Stimulated activated CD4-positive, alpha-beta T cell treated with anti-CD3 and anti-CD28 coated beads, Interleukin-2, amount 100 ng/mL, for 24 hours (primary cell): ENCODE measurements at places on chromosomes 12 and 14.

GRCh38 chr12:28844718-28845117, 304.4 kb upstream of the FAR2 start:
- DNase-seq, result no peak

- DNase-seq, result no peak
Measured at GRCh38 chr14:102833341-102833740, 56.1 kb downstream of the TRAF3 start.

DNA sequence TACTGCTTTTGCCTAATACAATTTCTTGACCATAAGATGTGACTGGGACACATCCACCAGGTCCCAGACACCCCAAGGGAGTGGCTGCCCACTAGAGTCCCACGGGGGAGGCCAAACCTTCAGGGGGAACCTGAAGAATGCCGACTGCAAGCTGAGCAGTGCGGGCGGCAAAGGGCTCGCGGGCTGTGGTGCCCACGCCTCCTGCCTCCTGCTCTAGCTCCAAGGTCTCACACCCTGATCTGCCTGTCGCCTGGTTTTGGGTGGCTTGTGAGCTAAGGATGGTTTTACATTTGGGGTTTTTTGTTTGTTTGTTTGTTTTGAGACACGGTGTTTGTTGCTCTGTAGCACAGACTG, 75.2 kb downstream of the MOK start:
- no peak for DNase-seq

- no peak for DNase-seq
Measured at GRCh38 chr12:4866299-4866698, 43.4 kb upstream of the KCNA1 start.

DNA sequence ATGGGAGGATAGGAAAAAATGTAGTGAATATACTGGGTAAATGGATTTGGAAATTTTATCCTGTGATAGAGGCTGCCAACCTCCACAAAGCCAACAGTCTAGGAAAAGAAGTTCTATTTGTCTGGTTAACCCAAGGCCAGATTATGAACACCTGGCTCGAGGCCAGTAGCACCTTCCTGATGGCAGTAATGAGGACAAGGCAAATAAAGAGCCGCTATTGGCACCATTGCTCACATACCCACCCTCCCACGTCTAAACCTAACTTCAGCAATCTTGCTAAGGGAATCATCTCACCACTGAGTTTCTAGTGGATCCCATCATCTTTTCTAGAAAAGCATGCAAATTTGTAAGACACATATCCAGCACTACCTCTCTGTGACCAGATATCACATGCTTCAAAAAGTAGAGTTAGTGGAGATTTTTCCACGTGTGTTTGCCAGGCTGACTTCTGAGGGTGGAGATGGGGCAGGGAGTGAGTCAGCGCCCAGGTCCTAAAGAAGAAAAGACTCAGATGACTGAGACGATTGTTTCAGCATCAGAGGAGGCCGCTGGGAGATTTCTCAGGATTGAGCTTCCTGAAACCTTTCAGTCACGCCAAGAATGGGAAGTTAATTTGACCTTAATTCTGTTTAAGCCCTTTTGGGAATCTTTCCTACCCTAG, 362.9 kb downstream of the EMP1 start:
- DNase-seq, result no peak

DNA sequence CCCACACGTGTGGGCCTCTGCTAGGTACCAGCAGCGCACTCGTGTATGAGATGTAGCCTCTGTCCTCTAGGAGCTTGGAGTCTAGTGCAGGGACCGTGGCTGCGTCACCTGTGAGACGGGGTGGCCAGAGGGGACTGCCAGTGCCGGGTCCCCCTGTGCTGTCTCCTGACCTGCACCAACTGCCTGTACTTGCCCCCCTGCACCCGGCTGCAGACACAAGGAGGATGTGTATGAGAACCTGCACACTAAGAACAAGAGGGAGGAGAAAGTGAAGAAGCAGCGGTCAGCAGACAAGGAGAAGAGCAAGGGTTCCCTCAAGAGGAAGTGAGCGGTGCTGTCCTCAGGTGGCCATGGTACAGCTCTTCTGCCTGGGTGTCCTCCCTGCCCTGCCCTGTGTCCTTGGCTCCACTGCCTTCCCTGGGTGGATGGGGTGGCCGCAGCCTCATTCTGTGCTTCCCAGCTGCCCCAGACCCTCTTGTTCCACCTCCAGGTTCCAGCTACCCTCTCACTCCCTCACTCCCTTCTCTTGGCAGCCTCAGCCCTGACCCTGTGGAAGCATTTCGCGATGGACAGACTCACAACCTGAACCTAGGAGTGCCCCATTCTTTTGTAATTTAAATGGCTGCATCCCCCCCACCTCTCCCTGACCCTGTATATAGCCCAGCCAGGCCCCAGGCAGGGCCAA, 9.6 kb downstream of the PTPN6 start:
- peak; percentile 38 for DNase-seq

DNA sequence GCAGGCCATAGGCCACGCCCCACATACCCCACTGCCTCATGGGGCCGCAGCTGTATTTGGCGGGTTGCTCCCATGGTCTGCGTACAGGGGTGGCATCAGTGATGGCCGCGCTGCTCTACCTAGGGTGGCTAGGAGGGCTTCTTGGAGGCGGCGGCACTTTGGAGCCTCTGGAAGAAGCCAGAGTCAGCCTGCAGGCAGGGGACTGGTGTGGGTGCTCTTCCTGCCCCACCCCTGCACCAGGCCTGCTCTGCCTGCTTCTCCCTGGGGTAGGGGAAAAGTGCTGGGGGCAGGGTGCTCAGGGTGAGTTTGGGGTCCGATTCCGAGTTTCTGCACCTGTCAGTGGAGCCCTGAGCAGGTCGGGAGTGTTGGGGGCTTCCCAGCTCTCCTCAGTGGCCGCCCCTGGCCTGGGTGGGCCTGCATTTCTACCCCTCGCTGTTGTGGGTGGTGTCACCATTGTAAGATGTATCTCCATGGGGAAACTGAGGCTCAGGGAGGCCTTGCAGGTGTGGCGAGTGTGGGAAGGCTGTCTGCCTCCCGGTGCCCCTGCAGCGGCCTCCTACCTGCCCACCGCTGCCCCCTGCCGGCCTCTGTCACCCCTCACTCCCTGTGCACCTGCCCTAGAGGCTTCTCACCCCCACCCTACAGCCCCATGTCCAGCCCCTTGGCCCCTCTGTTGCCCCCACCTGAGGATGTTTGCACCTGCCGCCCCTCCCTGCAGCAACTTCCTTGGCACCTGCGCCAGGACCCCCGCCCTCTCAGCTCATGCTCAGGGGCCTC, 5.5 kb downstream of the CEP170B start:
- DNase-seq, result peak; percentile 68

- no peak for DNase-seq
Measured at GRCh38 chr12:5200278-5201087, 156.8 kb downstream of the KCNA5 start.

DNA sequence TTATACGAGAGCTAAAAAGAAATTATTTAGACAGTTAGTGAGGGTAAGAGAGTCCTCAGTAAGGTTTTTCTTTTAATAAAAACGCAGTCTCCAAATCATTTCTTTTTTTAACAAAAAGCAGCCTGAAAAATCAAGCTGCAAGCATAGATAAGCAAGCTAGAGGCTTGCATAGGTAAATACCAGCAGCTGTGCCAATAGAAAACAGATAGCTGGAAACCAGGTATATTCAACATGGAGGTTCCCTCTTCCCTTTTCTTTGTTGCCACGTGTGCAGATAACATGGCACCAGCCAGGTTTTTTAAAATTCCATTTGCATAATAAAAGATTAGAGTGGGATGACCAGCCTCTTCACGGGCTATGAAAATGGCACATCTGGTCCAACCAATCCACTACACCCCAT, 6.1 kb upstream of the PRKAB1 start:
- DNase-seq, result no peak

DNA sequence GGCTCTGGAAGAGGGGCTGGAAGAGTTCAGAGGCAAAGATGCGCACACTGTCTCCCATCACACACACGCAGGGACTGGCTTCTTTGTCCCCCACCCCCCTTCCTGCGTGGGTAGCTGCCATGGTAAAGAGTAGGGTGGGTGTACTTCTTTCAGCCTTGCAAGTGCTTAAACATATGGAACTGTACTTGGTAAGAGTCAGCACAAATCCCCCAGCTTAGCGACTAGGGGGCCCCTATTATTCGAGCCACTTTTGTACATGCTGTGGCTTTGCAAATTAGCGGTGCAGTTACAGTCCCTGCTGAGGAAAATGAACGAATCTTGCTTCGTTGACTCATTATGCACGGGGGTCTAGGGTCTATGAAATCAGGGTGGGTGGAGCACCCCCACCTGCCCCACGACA, 123.8 kb downstream of the AACS start:
- DNase-seq, result no peak

DNA sequence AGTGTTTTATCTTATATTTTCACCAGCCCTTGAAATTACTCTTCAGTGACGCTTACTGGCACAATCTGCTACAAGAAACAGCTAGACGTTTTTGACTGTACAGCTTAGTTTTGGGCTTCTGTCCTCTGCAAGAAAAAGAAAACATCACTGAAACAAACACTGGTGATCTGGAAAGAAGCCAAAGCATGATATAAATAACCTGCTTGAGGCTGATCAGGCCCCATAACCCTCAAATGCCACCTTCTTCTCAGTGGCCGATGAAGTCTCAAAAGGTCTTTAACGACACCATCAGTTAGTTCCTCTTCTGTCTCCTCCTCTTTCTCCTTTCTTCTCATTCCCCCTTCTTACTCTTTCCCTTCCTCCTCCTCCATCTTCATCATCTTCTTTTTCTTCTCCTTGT, 942.3 kb upstream of the TMEM132C start:
- no peak for DNase-seq

GRCh38 chr12:14995583-14996425, 23.0 kb downstream of the PDE6H start:
- DNase-seq, result no peak
